ENCODE measurements at places on chromosomes 7 and 10. TPM values are rescaled to one million over a fixed set of nuclear protein-coding genes. Genes with fewer than 3 reads are reported as not detected.

DNA sequence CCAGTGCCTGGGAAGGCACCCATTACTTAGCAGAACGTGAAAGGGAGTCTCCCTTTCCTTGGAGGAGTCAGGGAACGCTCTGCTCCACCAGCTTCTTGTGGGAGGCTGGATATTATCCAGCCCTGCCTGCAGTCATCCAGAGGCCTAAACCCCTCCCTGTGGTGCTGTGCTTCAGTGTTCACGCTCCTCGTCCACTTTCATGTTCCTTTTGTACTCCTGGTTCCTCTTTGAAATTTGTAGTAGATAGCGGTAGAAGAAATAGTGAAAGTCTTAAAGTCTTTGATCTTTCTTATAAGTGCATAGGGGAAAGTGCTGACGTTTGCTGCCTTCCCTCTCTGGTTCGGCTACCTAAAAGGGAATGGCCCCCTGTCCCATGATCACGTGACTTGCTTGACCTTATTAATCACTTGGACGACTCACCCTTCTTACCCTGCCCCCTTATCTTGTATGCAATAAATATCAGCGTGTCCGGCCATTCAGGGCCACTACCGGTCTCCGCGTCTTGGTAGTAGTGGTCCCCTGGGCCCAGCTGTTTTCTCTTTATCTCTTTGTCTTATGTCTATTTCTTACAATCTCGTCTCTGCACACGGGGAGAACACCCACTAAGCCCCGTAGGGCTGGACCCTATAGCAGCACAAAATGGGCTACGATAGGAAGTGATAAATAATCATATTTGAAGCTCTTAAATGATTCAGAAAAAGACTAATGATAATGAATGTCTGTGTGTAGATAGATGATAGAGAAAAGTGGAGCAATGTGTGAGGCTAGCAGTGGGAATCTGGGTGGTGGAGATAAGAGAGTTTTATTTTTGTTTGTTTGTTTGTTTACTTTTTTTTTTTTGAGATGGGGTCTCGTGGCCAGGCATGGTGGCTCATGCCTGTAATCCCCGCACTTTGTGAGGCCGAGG, 5.8 kb upstream of the ESYT2 start:
- H3K4me3 ChIP-seq = no peak overlapping the region
- H3K27ac ChIP-seq = peak overlapping the region; percentile 30
- no peaks in the 10 kb centered on the region for H3K27me3 ChIP-seq
- DNase-seq = no peak

GRCh38 chr7:73940701-73941238, 79.8 kb downstream of the TMEM270 start:
- DNase-seq = no peak
- no peaks in the 10 kb centered on the region for H3K36me3 ChIP-seq
- H3K4me3 ChIP-seq = no peak overlapping the region

DNA sequence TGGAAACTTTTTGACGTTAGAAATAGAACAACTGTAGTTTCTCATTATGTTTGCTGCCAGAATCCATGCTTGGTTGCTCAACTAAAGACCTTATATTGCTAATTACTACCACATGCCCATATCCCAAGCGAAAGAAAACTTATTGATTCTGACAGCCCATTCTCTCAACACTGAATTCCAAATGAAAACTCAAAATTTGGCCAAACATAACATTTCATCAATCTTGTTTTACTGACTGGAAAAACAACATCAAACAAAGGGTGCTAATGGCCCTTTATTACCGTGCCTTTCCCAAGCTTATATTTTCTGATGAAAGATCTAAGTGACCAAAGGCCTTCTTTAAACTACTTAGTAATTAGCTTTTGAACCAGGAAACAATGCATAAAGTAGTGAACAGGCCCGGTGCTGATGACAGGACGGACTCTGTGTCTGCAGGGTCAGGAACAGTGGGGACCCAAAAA, 531.8 kb downstream of the KCNMA1 start:
- no peak overlapping the region for H3K4me3 ChIP-seq
- no peak for DNase-seq
- H3K27ac ChIP-seq = peak overlapping the region; percentile 33
- no peaks in the 10 kb centered on the region for H3K36me3 ChIP-seq

DNA sequence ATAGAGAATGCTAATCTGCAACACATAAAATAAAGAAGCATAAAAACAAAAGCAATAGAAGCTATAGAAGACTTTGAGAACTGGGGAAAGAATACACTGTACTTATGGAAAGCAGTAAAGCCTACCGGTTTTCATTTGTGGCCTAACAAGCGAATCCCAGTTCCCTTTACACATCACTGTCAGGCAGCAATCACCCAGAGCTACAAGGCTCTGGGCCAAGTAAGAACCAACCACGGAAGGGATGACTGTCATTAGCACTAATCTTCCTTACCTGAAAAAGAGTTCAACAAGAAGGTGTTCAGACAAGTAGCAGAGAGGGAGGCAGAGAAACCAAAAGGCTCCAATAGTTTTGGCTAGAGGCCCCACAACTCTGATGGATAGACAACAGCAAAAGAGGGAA, 15.0 kb downstream of the CCDC6 start:
- H3K27me3 ChIP-seq = no peaks in the 10 kb centered on the region
- peaks cover 32% of the 10 kb centered on the region for H3K4me1 ChIP-seq
- no peak for DNase-seq
- no peak overlapping the region for H3K27ac ChIP-seq
- no peak overlapping the region for H3K4me3 ChIP-seq
- H3K36me3 ChIP-seq = no peaks in the 10 kb centered on the region

GRCh38 chr10:125055446-125055845, 104.9 kb downstream of the CTBP2 start:
- H3K4me1 ChIP-seq = peaks cover 20% of the 10 kb centered on the region
- peak overlapping the region; percentile 87 for H3K27ac ChIP-seq
- H3K36me3 ChIP-seq = no peaks in the 10 kb centered on the region
- no peak overlapping the region for H3K4me3 ChIP-seq
- no peak for DNase-seq
- no peaks in the 10 kb centered on the region for H3K27me3 ChIP-seq

GRCh38 chr10:119644205-119644814, 6.9 kb upstream of the BAG3 start:
- no peak overlapping the region for H3K27ac ChIP-seq
- no peak overlapping the region for H3K4me3 ChIP-seq
- H3K4me1 ChIP-seq = no peaks in the 10 kb centered on the region
- H3K36me3 ChIP-seq = no peaks in the 10 kb centered on the region

The SEPTIN14 gene
- total RNA-seq = not detected

The CLEC2L gene
- total RNA-seq = 0.36 TPM

- no peak for DNase-seq
- H3K27me3 ChIP-seq = no peaks in the 10 kb centered on the region
- H3K4me3 ChIP-seq = no peak overlapping the region
- peaks cover under 1% of the 10 kb centered on the region for H3K4me1 ChIP-seq
- no peak overlapping the region for H3K27ac ChIP-seq
Observed at GRCh38 chr10:235915-236314, 100.7 kb downstream of the ZMYND11 start.

- peaks cover 27% of the 10 kb centered on the region for H3K4me1 ChIP-seq
- DNase-seq = peak; percentile 43
- H3K4me3 ChIP-seq = no peak overlapping the region
- H3K27ac ChIP-seq = no peak overlapping the region
- H3K36me3 ChIP-seq = no peaks in the 10 kb centered on the region
- no peaks in the 10 kb centered on the region for H3K27me3 ChIP-seq
Observed at GRCh38 chr7:74256491-74257408, 2.6 kb upstream of the RFC2 start.

DNA sequence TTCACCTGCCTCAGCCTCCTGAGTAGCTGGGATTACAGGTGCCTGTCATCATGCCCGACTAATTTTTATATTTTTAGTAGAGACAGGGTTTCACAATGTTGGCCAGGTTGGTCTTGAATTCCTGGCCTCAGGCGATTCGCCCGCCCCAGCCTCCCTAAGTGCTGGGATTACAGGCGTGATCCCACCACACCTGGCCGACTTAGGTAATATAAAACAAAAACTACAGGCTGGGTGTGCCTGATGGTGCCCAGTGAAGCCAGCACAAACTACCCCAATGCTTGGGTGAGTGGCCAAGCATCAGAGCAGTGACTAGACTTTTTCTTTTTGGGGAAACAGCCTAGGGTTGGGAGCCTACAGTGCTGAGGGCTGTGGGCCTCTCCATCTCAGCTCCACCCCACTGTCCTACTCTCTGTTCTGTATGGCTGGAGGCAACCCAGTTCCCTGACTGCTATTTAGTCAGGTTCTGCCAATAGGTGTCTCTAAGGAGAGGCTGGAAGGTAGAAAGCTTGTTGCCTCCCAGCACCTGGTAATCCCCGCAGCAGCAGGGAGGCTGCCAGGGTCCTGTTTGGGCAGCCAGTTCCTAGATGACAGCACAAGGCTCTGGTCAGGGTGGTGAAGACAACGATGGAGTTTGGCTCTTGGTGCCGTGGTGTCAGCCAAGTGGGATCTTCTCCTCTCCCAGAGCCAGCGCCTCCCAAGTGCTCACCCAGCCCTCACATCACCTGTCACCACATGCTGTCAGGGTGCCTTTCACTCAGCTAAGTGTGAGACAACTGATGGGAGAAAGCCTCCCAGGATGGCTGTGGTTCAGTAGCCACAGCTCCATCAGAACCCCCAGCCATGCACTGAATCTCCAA, 10.4 kb upstream of the NACAD start:
- peaks cover 62% of the 10 kb centered on the region for H3K36me3 ChIP-seq
- H3K4me3 ChIP-seq = no peak overlapping the region
- H3K27ac ChIP-seq = no peak overlapping the region
- no peak for DNase-seq
- no peaks in the 10 kb centered on the region for H3K27me3 ChIP-seq
